ENCODE measurements at places on chromosomes 4 and X.

DNA sequence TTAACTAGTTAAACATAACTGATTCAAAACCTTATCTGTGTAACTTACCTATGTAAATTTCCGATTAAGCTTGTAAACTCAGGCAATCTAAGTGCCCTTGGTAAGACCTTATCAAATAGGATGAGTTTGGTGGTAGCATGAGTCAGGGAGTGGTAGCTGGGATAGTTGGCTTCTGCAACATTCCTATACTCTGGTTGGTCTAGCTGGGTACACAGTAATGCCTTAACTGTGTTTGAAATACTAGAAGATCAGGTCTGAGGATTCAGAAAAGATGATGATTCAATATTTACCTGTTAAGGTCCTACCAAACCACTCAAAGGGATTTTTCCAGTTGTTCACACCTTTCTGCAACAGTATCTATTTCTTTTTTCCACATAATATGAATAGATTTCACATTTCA is 5.3 kb downstream of the YIPF7 start:
- no peak for DNase-seq

GRCh38 chr4:126957556-126957955 is 675.2 kb upstream of the INTU start:
- no peak for DNase-seq

- no peak for DNase-seq
These were observed 521.5 kb downstream of the INPP4B start for GRCh38 chr4:142324572-142324971.

DNA sequence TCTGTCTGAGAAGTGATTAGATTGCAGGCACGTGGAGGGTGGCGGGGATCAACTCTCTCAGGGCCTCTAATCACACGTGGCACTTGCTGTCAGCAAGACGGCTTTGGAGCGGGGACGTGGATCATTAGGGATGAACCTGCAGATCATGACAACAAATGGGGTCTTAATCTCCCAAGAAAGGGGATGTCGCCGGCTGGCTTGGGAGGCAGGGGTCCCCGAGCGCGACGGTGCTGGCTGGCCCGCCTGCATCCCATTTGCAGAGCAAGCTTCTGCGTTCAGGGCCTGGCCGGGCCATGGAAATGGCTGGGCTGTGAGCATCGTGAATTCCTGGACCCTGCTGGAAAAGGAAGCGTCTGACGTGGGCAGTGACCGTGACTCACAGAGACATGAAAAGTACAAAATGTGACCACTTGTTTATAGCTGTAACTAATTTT is 85.1 kb upstream of the SHOX start:
- DNase-seq = no peak

GRCh38 chr4:184235526-184235925 is 17.9 kb upstream of the ENPP6 start:
- DNase-seq = no peak

DNA sequence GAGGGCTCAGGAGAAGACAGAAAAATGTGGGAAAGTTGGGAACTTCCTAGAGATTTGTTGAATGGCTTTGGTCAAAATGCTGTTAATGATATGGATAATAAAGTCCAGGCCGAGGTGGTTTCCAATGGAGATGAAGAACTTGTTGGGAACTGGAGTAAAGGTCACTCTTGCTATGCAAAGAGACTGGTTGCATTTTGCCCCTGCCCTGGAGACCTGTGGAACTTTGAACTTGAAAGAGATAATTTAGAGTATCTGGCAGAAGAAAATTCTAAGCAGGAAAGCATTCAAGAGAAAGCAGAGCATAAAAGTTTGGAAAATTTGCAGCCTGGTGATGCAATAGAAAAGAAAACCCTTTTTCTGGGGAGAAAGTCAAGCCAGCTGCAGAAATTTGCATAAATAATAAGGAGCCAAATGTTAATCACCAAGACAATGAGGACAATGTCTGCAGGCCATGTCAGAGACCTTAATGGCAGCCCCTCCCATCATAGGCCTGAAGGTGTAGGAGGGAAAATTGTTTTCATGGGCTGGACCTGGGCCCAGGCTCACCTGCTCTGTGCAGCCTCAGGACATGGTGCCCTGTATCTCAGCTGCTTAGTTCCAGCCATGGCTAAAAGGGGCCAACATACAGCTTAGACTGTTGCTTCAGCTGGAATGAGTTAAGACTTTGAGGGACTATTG is 203.8 kb downstream of the RELL1 start:
- no peak for DNase-seq

DNA sequence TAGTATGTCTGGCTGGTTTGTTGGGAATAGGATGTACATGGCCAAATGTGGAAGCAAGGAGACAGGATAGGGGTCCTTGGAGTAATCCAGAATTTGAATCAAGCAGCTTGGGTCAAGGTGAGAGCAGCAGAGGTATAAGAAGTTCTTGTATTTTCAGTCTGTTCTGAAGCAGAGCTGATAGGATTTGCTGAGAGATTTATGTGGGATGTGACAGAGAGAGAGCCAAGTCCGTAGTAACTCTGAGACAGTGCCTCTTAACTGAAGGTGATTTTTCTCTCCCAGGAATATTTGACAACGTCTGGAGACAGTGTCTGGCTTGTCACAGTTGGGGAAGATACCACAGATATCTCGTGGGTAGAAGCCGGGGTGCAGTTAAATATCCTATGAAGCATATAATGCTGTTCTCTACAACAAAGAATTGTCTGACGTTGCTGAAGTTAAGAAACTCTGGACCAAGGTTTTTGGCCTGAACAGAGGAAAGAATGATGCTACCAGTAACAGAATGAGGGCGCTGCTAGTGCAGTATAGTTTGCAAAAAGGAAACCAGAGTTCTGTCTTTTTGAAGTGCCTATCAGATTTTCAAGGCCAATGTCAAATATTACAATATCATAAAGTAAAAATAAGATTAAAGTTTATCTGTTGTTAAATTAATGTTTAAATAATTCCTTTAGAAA is 184.0 kb downstream of the ARHGAP24 start:
- DNase-seq = no peak

- DNase-seq = no peak
These were observed 876.6 kb upstream of the GRID2 start for GRCh38 chr4:91427171-91427570.

GRCh38 chr4:160129439-160129838 is 1026.6 kb downstream of the RAPGEF2 start:
- DNase-seq = no peak

GRCh38 chr4:152588869-152589268 is 53.0 kb upstream of the FBXW7 start:
- DNase-seq = no peak

DNA sequence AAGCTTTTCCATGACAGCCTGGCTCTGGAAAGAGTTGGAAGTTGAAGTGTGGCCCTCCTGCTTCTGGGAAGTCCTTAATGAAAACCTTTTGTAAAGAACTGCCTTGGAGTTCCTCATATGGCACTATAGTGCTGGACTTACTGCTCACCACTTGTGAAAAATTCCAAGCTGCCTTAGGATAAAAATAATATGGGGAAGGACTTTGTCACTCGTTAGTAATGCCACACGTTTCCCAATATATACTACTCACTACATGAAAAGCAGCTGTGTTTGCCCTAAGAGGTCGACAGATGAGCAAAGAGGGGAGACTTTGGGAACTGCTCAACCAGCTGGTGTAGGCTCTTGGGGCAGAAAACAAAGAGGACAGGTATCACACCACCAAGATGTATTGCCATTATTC is 11.7 kb downstream of the OPHN1 start:
- no peak for DNase-seq

DNA sequence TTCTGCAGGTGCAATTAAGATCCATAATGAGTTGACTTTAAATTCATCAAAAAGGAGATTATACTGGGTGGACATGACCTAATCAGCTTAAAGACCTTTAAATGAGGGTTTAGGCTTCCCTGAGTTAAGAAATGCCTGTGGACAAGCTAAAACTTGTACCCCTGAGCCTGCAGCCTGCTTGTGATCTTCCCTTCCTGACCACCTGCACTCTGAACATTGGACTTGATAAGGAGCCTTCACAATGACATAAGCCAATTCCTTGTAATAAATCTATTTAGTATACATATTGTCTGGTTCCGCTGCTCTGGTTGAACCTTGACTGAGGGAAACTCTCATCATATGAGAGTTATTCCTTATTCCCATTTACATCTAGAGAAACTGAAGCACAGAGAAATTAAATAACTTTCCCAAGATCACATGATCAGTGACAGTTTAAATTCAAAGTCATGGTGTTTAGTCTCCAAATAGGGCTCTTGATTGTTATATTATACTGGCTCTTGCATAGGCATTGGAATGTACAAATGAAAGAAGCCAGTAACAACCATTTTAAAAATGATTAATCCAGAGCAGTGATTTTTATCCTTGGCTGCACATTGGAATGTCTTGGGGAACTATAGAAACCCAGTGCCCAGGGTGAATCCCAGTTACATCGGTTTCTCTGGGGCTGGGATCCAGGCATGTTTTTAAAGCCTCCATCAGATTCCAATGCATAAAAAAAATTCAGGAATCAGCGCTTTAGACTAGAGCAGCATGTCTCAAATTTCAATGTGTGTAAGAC is 136.1 kb downstream of the MSL3 start:
- DNase-seq = no peak

DNA sequence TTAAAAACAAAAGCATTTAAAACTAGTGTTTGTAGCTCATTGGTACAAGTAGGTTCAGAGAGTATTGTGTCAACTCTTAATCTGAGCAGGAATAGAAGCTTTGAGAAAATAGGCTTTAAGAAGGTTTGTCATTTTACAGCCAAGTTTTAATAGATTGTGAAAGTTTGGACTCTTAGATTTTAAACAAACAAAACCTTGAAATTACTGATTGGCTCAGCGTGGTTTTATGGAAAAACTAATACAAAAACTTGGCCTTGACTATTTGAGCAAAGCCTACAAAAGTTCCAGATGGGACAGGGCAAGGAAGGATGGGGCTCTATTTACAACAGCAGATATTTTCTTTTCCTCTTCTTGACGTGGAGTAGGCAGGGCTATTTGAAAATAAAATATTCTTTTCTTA is 16.5 kb downstream of the ZFX start:
- no peak for DNase-seq

GRCh38 chr4:36320117-36320896 is 38.9 kb downstream of the DTHD1 start:
- no peak for DNase-seq
